AG09309 (cell line): ENCODE measurements at places on chromosomes 6 and 20.

GRCh38 chr6:14934013-14934412 lies 311.9 kb upstream of the JARID2 start:
- DNase-seq: no peak

GRCh38 chr6:57257911-57258541 lies 35.9 kb upstream of the RAB23 start:
- peak; percentile 85 for DNase-seq

DNA sequence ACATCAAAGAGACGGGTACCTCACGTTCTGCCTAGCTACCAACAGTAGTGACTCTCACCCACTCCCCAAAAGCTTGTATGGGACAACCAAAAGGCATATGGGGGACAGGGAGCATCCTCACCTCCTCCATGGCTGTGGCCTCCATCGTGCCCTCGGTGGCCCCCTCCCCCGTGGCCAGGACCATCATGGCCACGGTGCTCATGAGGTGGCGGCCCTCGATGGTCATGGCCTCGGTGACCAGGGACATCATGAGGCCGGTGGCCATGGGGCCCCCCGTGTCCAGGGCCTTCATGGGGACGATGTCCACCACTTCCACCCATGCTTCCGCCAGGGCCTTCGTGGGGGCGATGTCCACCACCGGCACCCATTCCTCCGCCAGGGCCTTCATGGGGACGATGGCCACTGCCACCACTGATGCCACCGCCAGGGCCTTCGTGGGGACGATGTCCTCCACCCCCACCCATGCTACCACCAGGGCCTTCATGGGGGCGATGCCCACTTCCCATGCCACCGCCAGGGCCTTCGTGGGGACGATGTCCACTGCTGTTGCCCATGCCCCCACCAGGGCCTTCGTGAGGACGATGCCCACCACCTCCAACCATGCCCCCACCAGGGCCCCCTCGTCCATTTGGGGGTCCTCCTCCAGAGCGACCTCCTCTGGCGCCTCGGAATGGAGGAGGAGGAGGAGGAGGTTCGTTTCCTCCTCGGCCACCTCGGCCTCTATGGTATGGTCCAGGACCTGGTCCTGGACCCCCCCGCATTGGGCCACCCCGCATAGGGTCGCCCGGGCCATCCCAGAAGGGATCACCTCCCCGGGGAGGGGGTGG lies 15.0 kb downstream of the PPP1R10 start:
- no peak for DNase-seq

- no peak for DNase-seq
Measured at GRCh38 chr6:56278171-56278591, 30.8 kb upstream of the COL21A1 start.

DNA sequence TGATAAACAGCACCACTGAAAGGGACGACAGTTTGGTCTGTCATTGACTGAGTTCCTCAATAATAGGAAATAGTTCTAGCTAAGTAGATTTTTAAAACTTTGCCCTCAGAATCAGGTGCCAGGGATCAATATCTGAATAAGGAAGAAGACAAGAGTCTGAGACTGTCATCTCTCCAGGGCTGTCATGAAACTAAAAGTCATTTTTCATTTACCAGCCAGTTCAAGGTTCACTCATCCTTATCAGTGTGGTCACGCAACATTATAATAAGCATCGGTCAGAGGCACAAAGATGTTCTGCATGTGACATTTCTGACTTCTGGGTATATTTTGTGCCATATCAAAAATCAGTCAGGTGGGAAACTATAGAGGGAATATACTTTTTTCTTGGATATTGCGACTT lies 52.5 kb upstream of the E2F3 start:
- DNase-seq: no peak

- DNase-seq: no peak
Measured at GRCh38 chr6:90296341-90297114, at the start of gene BACH2. Gene BACH2 (minus strand): TSS chr6:90296843. CDS start chr6:90008844, 287,999 bp downstream.

DNA sequence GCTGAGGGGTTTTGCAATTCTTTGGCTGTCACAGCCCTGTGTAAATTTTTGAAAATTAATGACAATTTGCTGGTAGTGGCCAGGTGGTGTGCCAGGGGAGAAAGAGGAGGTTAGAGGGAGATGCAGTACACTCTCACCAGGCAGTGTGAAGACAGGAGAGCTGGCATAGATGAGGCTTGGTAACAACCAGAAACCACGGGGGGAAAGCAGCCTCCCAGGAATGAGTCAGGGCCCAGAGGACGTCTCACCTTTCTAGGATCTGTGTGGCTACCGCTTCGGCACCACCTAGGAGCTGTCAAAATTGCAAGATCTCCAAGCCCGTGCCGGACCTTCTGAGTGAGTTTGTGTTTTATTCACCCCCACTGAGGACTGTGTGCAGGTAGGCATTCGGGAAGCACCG lies 171.4 kb downstream of the PACRG start:
- no peak for DNase-seq

GRCh38 chr20:46004187-46004586 lies 4.5 kb upstream of the MMP9 start:
- DNase-seq: no peak

DNA sequence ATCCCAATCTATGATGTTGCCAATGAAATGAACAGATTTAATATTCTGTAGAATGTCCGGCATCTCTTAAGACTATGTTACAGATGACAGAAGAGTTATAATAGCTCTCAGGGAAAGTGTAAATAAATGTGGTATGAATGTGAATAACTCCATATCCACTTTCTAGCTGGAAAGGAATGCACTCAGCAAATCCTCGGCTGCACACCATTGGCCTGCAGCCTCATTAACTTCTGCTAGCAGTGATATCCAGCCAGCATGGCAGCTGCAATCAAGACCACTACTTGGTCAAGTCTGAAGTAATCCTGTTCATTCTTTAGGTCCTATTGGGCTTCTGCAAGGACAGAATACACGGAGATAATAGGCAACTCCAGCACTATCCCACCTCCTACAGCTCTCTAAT lies 17.3 kb upstream of the MICA start:
- no peak for DNase-seq

DNA sequence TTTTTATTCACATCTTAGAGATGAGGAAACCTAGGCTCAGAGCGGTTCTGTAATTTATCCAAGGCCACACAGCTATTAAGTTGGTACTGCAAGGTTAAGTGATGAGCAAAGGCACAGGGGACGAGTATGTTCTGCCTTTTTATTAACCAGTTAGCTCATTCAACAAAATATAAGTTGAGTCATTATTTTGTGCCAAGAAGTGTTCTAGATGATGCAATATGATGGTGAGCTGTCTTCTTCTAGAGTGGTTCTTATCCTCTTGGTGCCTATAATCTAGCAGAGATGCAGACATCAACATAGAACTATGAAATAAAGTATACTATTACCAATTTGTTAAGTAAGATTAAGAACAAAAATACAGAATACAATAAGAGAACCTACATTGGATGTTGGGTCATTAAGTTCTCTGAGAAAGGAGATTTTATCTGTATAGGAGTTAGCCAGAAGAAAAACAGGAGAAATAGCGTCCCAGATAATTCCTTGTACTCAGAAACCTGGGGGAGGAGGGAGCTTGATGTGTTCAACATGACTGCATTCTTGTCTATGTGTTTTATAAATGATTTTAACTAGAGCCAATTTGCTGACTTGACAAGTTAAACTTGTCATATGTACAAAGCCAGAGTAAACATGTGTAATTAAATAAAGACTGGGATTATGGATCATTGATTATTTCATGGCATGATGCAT lies 122.3 kb downstream of the TBXT start:
- no peak for DNase-seq

- no peak for DNase-seq
Measured at GRCh38 chr6:136510299-136510698, 39.9 kb downstream of the MAP7 start.

DNA sequence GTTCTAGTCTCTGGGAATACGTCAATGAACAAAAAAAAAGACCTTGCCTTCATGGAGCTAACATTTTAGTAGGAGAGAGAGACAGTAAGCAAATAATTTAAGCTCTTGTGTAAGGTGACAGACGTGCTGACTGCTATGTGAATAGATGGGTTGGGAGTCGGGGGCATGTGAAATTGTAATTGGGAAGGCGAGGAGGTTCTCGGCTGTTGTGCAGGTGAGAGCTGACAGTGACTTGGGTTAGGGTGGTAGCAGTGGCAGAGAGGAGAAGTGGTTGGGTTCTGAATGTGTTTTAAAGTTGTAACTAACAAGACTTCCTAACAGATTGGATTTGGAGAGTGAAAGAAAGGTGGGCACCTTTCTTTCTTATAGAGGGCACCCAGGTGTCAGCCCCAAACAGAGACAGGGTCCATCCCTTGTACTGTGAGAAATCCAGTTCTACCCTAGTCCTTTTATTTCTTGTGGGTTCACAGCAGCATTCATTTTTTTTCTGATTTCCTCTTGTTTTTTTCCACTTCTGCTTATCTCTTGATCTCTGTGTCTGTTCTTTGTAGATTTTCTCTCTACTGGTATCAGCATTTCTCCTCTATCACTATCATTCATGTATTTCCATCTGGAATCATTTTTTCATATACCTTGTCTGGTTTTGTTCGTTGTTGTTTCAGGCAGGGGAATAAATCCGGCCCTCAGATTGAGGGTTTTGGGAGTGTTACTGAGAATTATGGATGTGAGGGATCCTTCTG lies 15.4 kb upstream of the MYLK2 start:
- DNase-seq: no peak

DNA sequence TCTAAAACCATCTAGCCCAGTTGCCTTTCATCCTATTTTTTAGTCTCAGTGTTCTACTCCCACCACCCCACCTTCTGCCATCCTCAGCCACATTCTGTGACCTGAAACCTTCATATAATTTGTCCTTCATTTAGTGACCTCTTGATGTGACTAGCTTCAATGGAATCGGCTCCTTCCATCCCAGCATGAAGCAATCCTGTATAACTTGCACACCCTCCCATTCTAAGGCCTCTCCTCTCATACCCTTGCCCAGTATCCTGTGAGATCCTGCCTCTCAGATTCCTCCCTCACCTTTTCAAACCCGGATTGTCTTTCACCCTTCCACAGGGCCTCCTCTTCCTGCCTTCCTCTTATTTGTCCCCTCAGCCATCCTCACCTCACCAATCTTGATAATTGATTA lies 3.1 kb downstream of the ZNF76 start:
- no peak for DNase-seq

- DNase-seq: no peak
Measured at GRCh38 chr20:21921251-21921650, 215.8 kb downstream of the PAX1 start.

GRCh38 chr20:52761867-52762266 lies 210.3 kb upstream of the TSHZ2 start:
- no peak for DNase-seq

DNA sequence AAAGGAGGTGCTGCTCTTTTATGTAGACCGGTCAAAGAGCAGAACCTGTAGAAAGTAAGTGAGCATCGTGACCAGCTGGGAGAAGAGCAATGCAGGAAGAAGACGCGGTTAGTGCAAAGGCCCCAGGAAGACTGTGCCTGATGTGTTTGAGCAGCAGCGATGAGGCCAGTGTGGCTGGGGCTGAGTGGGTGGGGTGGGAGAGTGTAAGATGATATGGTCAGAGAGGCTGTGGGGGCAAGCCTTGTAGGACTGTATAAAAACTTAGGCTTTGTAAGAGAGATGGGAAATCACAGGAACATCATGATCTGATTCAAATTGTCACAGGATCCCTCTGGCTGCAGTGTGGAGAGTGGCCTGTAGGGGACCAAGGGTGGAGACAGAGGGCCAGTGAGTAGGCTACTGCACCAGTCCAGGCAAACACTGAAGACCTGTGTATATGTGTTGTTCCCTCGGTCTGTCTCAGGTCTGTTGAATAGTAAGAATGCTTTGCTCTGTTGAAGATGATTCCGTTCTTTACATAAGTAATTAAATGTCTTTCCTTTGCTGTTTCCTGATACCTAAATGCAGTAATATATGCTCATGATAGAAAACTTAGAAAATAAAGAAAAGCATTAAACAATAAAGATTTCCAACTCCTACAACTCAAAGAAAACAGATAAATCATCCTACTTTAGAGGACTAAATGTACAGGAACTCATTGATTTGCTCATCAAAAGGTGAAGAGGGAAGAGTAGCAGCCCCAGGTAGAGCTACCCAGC lies 23.6 kb upstream of the WFDC2 start:
- DNase-seq: no peak

GRCh38 chr6:151690768-151691562 lies 116.5 kb upstream of the ESR1 start:
- DNase-seq: no peak

GRCh38 chr20:36313926-36314325 lies 7.8 kb downstream of the DLGAP4 start:
- no peak for DNase-seq

- DNase-seq: no peak
Measured at GRCh38 chr20:9507544-9508239, 6.7 kb upstream of the LAMP5 start.

DNA sequence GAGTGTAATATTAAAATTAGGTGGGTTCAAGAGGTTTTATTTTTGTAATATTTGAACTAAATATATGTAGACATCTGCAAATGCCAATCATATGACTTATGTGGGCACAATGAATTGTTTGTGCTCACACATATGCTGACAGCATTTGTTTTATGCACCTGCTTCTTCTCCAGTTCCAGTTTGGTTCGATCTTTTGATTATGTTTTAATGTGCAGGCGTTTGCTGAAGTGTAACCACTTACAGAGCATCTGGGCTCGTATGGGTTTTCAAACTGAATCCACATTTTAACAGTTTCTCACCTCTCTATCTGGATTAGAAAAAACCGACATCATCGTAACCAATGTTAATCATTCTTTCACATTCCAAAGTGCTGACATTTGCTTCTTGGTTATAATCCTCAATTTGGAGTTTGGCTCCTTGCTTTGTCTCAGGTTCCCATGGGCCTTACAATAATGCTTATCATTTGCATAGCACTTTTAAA lies 129.1 kb upstream of the SPACA1 start:
- DNase-seq: no peak

DNA sequence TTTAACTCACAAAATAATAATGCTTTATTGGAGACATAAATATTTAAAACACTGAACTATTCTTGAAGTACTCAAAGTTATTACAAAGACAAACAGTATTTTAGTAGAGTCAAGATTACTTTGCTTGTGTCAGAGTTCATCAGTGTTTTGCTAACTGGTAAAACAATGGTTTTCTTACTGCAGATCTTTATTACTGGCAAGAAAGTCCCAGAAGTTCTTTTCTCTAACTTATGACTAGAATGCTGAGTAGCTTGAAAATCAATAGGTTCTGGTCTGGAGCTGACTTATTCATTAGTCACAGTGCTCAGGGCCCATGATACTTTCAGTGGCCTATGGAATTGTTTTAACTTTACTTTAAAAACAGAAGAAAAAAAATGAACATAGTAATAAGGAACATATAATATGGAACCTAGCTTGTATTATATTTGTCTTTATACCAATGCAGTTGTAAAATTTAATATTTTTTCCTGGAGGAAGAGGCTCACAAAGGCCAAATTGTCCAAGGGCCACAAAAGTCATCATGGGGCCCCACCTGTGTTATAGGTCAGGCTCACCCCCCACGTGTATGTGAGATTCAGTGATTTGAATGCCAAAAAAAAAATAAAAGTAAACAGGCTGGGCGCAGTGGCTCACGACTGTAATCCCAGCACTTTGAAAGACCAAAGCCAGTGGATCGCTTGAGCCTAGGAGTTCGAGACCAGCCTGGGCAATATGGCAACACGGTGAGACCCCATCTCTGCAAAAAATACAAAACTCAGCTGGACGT lies 53.3 kb downstream of the PLEKHG1 start:
- no peak for DNase-seq

GRCh38 chr6:44339763-44340625 lies 2.5 kb upstream of the SPATS1 start:
- DNase-seq: peak; percentile 4

- DNase-seq: peak; percentile 44
Measured at GRCh38 chr6:122381494-122382265, 17.8 kb upstream of the HSF2 start.

GRCh38 chr6:12586721-12587480 lies 129.7 kb upstream of the PHACTR1 start:
- DNase-seq: no peak

- DNase-seq: no peak
Measured at GRCh38 chr6:166310634-166311033, 2.4 kb upstream of the PRR18 start.
